ENCODE measurements at places on chromosomes 1 and 21.

DNA sequence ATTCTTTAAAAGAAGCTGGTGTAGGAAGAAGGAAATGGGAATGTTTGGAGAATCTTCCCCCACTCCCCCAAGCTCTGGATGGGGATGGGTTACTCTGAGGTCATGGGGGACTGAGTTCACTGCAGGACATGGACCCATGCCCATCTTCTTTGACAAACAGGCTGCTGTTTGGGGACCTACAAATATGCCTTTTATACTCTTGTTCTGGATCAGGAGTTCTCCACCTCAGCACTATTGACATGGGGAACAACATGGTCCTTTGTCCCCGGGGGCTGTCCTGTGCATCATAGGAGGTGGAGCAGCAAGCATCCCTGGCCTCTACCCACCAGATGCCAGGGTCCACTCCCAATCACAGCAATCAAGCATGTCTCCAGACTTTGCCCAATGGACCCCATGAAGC is 365.8 kb upstream of the C1orf174 start:
- no peak for DNase-seq

GRCh38 chr1:89918794-89919155 is 76.1 kb upstream of the ZNF326 start:
- DNase-seq, result no peak

DNA sequence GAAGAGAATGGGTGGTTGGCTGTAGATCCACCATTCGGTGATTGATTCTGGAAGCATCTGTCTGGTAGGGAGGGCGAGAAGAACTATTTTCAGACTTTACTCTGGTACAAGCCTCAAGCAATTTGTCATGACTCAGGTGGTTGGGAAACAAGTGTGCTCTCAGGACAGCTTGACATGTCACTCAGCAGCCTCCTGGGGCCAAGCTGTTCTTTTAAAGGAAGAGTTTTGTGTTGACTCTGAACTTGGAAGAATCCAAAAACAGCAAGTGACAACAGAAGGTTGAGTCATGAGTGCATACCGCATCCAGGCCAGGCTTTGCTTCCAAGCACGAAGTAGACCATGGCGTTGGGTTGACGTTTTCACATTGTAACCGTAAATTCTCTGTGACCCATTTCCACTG is 65.9 kb downstream of the CLIC6 start:
- DNase-seq, result no peak

DNA sequence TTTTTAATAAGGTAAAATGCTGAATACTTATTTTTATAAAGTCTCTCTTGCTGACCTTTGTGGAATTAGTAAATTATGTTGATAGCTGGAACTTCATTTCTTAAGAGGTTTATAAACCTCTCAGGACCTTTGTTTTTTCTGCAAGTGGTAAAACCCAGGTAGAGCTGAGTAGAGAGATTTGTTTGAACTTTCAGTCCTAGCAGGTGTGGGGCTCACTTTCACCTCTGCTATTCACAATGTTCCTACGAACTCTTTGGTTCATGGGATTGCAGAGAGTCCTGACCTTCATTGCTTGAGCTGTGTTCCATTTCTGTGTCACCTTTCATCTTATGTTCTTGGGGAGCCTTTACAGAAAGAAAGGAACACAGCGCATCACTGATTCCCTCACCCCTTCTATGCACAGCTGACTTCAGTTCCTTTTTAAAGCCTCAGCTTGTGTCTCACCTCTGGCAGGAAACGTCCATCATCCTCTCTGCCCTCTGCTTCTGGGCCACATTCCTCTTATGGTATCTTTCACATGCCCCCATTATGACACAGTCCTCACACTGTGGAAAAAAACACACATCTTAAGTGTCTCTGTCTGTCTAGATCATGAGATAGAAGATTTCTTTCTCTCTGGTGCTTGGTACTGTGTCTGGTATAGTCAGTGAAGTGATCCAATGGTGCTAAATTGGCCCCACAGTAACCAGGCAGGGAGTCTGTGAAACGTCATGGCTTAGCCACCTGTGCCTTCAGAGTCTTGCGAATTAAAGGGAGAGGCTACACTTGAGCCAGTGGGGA is 262.5 kb upstream of the B3GALT2 start:
- DNase-seq, result no peak

DNA sequence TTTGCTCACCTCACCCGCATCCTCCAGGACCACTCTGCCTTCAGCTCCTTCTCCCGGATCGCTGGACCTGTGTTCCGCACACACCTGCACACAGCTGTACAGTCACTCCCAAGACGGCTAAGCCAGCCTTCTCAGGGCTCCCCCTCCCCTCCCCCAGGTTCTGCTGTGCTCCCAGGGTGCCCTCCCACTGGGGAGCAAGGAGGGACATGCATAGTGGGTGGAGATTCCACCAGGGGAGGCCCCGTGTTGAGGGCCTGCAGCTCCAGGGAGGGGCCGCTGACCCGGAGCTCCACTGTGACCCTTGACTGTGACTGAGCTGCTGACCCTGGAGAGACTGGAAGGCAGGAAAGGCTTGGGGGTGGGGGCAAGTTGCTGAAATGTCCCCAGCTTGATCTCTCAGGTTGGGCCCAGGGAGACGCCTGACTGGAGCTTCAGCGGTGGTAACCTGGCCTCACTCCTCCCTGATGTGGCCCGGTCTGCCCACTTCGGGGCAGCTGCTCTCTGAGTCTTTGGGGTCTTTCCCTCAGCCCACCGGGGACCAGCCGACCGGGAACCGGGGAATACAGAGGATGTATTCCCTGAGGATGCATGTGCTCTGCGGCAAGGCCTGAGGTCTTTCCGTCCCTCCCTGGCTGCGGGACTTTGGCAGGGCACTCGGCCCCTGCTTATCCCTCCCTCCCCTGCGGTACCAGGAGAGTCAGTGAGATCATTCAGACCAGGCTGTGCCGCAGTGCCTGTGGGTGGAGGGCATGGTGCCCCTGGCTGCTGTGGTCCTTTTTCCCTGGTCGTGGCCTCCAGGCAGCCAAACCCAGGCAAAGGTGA is 28.6 kb upstream of the PLCH2 start:
- no peak for DNase-seq

DNA sequence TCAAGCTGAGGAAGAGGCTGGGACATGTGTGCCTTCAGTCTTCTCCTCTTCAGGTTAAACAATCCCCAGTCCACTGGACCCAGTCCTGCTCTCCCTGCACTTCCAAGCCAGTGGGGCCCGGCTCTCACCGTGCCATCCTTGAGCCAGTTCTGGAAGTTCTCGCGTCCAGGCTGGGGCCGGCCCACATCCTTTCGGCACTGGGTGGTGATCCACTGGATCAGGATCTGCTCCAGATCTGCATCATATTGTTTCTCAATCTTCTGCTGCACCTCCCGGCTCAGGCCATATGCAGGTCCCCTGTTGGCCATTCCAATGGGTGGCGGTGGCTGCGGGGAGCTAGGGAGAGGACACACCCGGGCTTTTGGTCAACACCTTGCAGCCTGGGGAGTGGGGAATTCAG is 5.1 kb downstream of the TAGLN2 start:
- DNase-seq, result no peak

DNA sequence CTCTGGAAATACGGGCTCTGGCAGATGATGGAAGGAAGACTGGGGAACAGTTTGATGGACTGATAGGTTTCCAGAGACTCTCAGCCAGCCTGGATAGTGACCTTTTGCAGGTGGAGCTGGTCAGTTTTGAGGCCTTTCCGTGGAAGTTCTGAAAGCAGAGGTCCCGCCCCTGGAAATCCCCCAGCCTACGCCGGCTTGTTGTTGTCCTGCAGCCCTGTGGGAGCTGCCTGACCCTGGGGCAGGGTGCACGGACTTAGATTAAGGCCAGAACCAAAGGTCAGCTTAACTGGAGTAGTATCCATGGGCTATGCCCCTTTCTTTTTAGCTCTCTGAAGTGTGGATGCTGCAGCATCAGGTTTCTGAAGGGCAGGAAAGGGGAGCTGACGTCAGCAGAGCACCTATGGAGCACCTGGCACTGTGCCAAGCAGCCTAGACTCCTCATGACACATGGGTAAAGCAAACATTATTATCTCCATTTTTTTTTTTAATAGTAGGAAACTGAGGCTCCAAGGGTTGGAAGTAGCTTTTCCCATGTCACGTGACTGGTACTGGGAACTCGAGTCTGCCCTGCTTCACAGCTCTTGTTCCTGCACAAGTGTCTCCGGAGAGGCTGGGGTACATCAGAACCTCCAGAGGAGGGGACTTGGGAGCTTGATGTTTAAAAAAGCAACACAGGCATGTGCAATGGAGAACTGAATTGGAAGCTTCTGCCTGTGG is 38.5 kb downstream of the IER5 start:
- DNase-seq, result no peak

- peak; percentile 34 for DNase-seq
Observed at GRCh38 chr1:205449750-205450443, 5.9 kb downstream of the BLACAT1 start.

- DNase-seq, result no peak
Observed at GRCh38 chr1:116775116-116775752, 21.0 kb downstream of the CD2 start.

DNA sequence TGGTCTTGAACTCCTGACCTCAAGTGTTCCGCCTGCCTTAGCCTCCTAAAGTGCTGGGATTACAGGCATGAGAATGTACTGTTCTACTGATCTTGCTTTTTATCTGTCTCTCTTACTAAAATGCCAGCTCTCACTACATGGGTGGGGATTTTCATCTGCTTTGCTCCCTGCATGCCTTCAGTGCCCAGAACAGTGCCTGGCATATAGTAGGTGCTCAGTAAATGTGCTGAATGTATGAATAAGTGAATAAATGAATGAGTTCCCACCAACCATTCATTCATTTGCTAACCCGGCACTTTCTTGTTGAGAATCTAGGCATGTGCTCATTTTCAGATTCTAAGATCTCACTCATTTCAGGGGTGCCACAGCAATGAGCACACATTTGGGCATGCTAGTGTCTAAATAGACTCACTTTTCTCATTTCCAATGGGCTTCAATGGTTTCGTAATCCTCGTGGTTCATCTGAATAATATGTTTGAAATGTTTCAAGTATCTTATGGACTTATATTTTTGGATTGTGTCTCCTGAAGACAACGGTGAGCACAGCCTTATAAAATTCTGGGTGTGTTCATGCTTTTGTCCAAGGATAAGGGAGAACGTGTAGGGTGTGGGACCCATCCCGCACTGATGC is 7.6 kb downstream of the DHRS3 start:
- DNase-seq, result no peak

DNA sequence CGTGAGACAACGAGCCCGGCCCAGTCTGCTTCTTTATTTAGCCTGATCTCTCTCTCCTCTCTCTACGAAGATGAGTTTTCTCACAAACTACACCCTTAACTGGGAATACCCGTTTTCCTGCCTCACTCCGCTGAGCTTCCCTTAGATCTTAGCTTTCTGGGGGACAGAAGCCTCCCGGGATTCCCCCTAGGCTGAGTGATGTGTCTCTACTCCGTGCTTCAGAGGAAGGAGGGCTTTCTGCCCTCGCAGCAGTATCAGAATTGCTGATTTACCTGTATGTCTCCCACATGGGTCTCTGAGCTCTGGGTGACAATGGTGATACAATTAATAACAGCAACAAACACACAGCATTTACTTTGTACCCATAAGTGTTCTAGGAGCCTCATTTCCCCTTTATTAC is 1.0 kb downstream of the ZBTB17 start:
- peak; percentile 49 for DNase-seq

- no peak for DNase-seq
Observed at GRCh38 chr1:202568826-202569225, 141.4 kb downstream of the SYT2 start.

DNA sequence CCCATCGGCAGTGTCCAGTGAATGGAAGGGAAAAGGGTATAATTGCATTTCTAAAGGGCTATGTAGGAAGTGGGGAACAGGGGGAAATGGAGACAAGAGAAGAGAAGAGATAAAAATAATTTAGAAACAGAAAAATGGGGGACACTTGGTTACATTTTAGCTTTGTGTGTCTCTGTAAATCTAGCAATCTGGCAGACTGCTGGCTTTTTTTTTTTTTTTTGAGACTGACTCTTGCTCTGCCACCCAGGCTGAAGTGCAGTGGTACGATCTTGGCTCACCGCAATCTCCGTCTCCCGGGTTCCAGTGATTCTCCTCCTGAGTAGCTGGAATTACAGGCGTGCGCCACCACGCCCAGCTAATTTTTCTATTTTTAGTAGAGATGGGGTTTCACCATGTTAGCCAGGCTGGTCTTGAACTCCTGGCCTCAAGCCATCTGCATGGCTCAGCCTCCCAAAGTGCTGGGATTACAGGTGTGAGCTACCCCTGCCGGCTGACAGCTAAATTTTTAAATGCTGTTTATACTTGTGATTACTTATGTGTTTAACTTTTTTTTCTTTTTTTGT is 53.4 kb downstream of the AGPAT3 start:
- DNase-seq, result no peak

DNA sequence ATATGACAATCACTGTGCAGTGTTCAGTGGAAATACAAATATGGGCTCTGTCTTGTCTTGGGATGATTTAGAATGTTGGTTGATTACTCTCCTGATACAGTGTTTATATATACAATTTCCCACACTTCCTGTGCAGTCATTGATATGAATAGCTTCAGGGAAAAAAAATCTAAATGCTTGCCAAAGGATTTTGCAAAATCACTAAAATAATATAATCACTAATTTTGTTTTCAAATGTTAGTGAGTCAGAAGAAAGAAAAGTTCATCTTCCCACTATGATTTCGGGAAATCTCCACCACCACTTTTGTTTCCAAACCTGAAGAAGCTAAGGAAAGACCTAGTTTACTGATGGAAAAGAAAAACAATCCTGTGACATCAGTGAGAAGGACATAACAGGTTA is 32.1 kb upstream of the CHRM3 start:
- DNase-seq, result no peak

DNA sequence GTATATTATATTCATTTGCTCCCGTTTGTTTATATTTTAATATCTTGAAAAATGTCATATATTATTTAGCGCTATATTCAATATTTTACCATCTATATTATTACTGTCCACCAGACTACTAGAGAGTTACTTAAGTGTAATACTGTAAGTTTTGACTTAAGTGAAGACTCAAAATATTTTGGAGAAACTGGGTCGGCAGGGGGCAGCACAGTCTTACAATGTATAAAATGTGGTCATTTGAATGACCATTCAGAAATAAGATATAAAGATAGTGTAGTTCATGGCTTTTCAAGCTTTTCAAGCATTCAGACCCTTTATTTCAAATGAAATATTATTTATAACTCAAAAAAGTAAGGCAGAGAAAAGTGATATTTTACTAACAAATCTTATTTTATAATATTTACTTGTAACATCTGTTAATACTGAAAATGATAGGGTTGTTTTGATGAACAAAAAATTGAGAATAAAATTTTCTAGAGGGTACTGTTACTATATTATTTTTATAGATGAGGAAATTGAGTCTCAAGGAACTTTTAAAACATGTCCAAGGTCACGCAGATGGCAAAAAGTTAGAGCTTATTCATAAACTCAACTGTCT is 89.0 kb upstream of the SERTAD4 start:
- peak; percentile 75 for DNase-seq

- no peak for DNase-seq
Observed at GRCh38 chr1:42983693-42984092, 25.0 kb upstream of the SLC2A1 start.

GRCh38 chr1:71843012-71843411 is 439.3 kb downstream of the NEGR1 start:
- no peak for DNase-seq

DNA sequence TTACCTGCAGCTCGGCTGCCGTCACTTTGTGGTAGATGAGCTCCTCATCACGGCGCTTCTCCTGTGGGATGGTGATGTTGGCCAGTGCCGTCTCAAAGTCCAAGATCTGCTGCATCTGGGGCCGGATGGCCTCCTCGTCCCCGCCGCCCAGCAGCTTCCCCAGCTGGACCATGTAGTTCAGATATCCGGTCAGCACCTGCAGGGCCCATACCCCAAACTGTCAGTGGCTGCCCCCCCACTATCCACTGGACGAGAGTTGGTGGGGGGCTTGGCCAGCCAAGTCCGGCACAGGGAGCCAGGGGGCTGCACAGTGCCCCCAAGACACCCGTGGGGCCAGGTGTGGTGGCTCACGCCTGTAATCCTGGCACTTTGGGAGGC is 34.3 kb downstream of the ECE1 start:
- DNase-seq, result no peak
